Renal pelvis (tissue), 12 donors: ENCODE measurements at places on chromosomes 2 and 18. TPM values are rescaled to one million over a fixed set of nuclear protein-coding genes. Genes with fewer than 3 reads are reported as not detected.

GRCh38 chr2:180742801-180743200 is 237.6 kb upstream of the UBE2E3 start:
- no peak for DNase-seq

DNA sequence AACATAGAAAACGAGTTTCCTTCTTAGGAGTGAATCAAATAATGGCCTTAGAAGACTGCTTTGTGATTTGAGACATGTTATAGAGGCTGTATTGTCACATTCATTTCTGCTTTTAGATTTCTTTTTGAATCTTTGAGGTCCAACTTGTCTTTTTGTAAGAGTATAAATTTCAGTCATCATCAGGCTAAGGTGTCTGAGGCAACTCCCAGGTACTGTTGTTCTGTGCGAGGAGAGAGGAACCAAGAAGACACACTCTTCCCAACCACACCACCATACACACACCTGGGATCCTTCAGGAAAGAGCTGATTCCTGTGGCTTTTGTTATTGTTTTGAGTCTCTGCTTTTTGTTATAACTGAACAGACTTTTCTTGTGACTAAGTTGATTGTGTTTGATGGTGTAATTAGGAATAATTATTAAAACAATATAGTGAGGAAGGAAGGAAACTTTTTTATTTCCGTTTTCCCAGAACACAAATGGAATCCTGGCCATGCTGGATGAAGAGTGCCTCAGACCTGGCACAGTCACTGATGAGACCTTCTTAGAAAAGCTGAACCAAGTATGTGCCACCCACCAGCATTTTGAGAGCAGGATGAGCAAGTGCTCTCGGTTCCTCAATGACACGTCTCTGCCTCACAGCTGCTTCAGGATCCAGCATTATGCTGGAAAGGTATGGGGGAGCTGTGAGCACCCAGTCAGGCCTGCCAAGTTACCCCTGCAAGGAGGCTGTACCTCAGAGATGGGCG is 140.4 kb downstream of the MYO1B start:
- DNase-seq: no peak

DNA sequence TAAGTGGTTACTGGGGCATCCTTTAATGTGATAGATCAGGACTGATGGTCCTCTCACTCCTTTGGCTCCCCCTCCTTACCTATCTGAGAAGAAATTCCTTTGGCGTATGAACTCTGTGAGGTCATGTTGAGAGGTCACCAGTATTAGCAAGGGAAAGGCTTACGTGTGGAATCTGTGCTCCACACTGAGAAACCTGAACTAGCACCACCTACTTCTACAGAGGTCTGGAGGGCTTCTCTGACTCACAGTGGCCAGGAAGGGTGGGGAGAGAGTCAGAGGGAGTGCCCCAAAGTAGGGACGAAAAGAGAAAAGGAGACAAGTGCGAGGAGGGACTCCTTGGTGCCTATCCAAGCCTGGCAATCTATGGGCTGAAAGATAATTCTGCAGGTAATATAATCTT is 348.6 kb downstream of the TNS1 start:
- DNase-seq: no peak

DNA sequence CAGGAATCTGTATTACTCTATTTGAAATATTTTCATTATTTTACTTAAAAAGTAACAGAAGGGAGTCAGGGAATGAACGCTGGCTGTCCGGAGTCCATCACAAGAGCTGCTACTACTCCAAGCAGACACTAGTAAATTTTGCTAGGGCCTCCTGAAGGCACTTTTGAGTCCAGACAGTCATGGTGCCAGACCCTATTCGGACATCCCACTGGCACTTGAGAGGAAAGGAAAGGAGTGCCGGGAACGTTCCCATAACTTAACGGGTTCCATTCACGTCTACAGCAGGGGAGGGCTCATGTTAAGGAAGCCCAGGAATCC is 563 bp upstream of the GMCL1 start:
- DNase-seq: no peak

DNA sequence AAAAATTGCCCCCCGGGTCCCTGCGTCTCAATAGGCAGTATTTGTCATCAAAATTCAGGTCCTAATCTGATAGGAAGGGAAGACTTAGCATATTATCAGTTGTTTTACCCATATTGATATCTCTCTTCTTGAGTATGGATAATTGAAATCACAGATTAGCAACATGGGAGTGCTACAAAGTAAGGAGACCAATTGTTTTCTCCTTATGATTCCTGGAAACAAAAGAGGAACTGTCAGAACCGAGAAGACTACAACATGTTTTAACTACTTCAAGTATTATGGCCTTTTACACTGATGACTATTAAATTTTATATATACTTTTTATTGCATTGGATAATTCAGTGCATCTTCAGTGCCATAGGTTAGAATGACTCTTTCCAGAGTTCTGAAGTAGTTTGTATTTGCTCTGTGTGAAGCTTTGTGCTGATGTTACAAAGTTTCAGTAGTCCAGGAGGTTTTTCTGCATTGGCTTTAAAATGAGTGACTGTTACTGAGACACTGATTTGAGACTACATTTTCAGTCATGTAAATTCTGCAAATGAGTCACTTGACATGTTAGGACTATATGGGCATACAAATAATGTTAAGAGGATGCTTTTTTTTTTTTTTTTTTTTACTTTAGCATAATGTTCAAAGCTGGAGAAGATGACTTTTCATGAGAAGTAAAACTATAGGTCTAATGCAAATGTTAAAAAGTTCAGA is 19.7 kb upstream of the TLK1 start:
- no peak for DNase-seq

DNA sequence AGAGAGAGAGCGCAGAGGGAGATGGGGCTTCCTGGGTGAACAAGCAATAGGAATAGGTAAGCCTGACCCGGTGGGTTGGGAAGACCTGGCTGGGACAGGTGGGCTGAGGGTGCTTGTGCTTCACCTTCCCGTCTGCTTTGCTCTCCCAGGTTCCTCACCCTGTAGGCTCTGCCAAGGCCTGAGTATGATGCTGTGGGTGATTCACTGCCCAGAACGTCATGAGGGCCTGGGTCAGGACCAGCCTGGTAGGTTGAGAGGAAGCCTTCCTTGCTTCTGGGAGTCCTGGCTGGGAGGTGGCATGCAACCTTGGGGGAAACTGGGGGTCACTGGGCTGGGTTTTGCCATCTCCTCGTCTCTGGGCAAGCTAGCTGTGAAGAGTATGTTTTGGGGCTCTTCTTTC is 220.2 kb upstream of the APCDD1 start:
- DNase-seq: no peak

SLC9A4 gene
- 5.5 TPM for polyA plus RNA-seq
